ENCODE measurements at places on chromosomes 16 and 17. TPM values are rescaled to one million over a fixed set of nuclear protein-coding genes. Genes with fewer than 3 reads are reported as not detected.

GRCh38 chr16:89506113-89506504 is 2.1 kb upstream of the SPG7 start:
- no peak overlapping the region for H3K27ac ChIP-seq
- DNase-seq, result no peak
- H3K27me3 ChIP-seq, result no peaks in the 10 kb centered on the region
- H3K4me1 ChIP-seq, result no peaks in the 10 kb centered on the region
- peaks cover 7% of the 10 kb centered on the region for H3K36me3 ChIP-seq
- no peak overlapping the region for H3K4me3 ChIP-seq

- no peak overlapping the region for H3K27ac ChIP-seq
- no peaks in the 10 kb centered on the region for H3K4me1 ChIP-seq
- H3K4me3 ChIP-seq, result no peak overlapping the region
- no peaks in the 10 kb centered on the region for H3K27me3 ChIP-seq
- H3K36me3 ChIP-seq, result no peaks in the 10 kb centered on the region
- no peak for DNase-seq
Measured at GRCh38 chr16:74743045-74743667, 31.5 kb downstream of the FA2H start.

DNA sequence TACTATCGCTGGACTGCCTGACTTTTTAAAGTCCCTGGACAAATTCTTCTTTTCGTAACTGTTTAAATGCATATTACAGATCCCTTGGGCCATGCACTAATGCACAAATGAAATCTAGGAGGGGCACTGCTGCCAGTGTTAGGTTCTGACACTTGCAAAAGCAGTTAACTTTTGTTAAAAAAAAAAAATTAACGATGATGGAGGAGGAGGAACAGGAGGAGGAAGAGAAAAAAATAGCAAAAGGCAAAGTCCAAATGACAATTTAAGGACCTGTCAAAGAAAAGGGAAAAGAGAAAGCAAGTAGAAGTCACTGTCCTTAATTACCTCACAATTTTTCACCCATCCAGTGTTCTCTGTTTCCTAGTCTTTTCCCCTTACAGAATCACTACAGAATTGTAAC is 97.8 kb upstream of the CORO6 start:
- H3K4me1 ChIP-seq, result peaks cover 24% of the 10 kb centered on the region
- no peaks in the 10 kb centered on the region for H3K27me3 ChIP-seq
- no peaks in the 10 kb centered on the region for H3K36me3 ChIP-seq
- DNase-seq, result no peak
- no peak overlapping the region for H3K4me3 ChIP-seq

DNA sequence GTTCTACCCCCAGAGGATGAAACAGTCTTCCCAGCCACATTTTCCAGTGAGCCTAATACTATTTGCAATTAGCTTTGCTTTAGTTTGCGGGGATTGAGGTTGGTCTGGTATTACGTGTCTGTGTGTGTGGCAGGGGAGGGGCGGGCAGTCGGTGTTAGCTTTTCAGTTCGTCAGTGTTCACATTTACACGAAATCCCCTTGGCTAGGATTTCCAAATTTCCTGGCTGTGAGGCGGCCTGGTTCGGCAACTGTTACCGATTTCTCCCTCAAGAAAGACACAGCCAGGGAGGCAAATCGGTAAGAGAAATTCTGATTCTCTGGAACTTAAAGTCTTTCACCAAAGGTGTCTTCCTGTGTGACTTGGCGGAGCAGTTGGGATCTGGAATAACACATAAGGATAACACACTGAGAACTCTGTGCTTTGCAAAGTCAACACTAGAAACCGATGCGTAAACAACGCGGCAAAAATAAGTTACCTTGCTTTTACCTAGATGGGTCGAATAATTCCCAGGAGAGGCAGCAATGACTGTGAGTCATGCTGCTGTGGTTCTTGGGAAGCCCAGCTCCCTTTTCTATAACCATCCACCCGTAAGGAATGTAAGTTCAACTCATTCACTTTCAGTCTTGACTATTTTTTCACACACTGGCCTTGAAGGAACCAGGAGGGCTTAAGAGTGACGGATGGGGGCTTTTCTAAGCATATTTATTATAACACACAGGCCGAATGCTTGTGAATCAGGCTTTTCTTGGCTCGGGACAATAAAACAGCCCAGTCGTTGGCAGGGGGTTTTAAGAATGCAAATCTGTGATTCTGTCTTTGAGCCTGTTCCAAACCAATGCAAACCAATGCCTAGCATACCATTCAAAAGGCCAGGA is 24.2 kb downstream of the GPRC5B start:
- no peak overlapping the region for H3K4me3 ChIP-seq
- no peaks in the 10 kb centered on the region for H3K36me3 ChIP-seq
- no peaks in the 10 kb centered on the region for H3K27me3 ChIP-seq
- H3K4me1 ChIP-seq, result no peaks in the 10 kb centered on the region
- no peak overlapping the region for H3K27ac ChIP-seq

DNA sequence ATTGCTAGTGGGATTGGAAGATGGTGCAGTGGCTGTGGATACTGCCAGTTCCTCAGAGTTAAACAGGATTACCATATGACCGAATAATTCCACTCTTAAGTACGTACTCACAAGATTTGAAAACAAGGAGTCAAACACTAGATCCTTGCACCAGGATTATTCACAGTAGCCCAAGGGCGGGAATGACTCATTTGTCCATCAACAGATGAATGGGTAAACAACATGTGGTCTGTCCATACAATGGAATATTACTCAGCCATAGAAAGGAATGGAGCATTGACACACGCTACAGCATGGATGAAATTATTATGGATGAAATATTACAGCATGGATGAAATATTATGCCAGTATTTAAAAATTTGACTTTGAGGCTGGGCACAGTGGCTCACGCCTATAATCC is 9.1 kb upstream of the MAPK8IP3 start:
- H3K36me3 ChIP-seq, result peaks cover 53% of the 10 kb centered on the region
- no peaks in the 10 kb centered on the region for H3K27me3 ChIP-seq
- DNase-seq, result no peak
- no peaks in the 10 kb centered on the region for H3K4me1 ChIP-seq
- no peak overlapping the region for H3K27ac ChIP-seq
- H3K4me3 ChIP-seq, result no peak overlapping the region

DNA sequence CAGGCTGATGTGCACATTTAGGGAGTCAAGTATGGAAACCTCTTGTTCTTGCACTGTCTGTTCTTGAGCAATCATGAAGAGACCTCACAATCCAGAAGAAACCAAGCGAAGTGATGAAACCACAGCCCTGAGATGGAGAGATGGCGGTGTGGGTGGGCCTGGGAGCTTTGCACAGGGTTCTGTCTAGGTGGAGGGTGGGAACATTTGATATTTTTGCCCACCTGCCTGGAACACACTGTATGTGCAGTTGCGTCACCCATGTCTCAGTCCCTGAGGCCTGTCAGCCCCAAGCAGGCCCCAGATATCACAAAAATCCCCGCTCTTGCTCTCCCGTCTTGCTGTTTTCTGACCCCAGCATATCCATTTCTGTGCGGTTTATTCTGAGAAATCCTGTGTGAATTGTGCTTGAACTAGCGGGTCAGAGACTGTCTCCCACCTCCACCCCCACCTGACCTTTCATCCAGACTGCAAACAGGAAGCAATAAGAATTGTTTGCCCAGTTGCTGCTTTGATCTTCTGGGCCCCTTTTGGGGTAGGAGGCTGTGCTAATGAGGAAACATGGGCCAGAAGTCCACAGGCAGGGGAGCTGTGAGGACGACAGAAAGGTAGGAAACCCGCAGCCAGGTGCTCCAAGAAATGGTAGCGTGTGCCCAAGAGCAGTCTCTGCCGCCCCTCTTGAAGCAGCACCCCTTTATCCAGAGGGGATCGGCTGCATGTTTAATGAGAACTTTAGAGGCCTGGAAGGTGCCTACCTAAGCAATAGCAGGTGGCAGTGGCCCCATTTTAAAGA is 183.8 kb downstream of the CCDC182 start:
- DNase-seq, result no peak
- H3K27ac ChIP-seq, result no peak overlapping the region
- peaks cover 9% of the 10 kb centered on the region for H3K4me1 ChIP-seq
- no peak overlapping the region for H3K4me3 ChIP-seq

DNA sequence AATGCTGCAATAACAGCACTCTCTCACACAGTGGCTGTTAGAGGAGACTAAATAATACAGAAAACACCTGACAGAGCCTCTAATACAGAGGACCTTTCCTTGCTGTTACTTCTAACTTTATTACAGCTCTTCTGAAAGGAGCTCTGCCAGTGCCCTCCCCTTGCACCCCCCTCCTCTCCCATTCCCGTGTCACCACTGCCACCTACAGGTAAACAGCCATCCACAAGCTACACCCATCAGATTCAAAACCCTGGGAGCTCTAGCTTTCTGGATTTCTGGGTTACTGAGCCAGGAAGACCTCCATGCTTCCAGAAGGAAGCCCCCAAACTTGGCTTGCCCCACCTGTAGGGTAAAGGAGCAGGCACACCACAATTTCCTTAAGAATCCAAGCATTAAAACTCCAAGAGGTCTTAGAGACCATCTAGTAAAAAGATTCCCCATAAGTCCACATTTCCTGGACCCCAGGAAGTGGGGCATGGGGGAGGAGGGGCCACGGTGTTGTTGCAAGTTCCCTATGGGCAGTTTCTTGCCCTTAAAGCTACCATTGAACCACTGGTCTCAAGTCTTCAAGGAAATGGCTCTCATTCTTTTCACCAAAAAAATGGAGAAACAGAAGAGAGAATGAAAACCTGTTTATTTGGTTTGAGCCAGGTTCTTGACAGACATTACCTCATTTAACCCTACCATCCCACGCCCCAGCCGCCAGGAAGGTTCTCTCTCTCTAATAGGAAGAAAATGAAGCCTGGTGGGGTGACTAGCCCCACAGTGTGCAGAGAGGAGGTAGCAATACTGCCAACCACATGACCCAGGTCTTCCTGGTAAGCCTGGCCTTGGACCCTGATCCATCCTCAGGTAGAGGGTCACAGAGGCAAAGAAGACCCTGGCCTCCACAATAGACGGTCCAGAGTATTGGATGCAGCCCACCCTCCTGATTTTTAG is 52.8 kb downstream of the TOM1L2 start:
- H3K4me3 ChIP-seq, result no peak overlapping the region
- no peaks in the 10 kb centered on the region for H3K36me3 ChIP-seq
- peak; percentile 79 for DNase-seq
- H3K27ac ChIP-seq, result no peak overlapping the region
- H3K27me3 ChIP-seq, result peaks cover 4% of the 10 kb centered on the region

DNA sequence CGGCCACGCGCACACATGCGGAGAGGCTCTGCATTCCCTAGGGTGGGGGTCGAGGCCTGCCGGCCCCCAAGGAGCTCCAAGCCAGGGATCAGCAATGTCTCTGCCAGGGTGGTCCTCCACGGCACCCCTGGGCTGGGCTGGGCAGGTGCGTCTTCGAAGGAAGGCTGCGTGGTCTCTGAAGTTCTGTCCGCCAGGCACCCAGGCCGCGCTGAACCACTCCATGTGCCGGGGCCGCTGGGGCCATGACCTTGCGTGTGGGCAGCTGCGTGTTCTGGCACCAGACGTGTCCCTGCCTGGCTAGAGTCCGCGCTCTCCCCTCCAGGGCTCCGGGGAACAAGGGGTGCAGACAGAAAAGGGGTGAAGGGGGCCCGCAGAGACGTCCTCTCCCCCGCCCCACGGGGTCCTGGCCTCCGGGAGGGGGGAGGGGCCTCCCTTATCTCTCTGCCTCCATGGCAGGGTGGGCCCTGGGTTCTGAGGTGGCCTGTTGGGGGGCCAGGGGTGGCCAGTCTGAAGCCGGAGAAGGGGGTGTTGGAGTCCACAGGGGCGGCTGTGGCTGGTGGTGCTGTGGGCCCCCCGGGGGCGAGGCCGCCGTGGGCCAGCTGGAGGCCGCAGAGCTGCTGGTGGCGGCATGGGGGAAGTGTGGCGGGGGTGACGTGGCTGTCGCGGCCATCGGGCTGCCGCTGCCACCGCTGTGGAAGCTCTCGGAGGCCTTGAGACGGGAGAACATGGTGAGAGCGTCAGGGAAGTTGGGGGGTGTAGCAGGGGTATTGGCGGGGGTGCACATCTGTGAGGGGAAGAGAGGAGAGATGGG is 5.3 kb downstream of the UBALD1 start:
- no peak overlapping the region for H3K4me3 ChIP-seq
- H3K27me3 ChIP-seq, result no peaks in the 10 kb centered on the region
- H3K4me1 ChIP-seq, result no peaks in the 10 kb centered on the region

DNA sequence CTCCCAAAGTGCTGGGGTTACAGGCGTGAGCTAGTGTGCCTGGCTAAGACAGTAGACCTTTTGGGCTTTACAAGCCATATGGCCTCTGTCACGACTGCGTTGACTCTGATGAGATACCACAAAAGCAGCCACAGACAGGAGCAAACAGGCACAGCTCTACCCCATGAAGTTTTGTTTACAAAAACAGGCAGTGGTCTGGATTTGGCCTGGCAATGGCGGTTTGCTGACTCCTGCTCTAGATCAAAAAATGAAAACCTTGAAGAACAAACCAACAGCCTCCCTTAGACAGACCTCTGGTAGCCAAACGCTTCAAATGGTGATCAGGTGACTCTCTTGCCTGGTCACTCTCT is 20.7 kb downstream of the SLC43A2 start:
- H3K4me1 ChIP-seq, result peaks cover 3% of the 10 kb centered on the region
- H3K27ac ChIP-seq, result no peak overlapping the region
- no peak overlapping the region for H3K4me3 ChIP-seq
- no peaks in the 10 kb centered on the region for H3K27me3 ChIP-seq
- DNase-seq, result no peak

DNA sequence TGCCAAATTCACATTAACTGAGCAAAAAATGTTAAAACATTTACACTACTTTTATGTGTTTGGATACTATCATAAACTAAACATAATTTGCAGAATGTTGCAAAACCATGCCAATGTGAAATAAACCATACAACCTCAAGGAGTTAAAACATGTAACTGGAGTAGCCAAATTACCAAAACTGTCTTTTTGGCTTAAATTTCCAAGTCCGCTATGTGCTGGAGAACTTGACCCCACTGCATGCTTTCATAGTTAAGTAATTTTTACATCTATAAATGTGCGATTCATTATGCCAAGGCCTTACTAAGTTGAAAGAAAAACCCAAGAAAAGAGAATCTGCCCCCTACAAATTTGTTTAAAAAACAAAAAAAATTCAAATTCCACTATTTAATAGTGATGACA is 28.2 kb downstream of the BRD7 start:
- peaks cover 29% of the 10 kb centered on the region for H3K36me3 ChIP-seq
- H3K27ac ChIP-seq, result no peak overlapping the region
- no peak overlapping the region for H3K4me3 ChIP-seq
- no peaks in the 10 kb centered on the region for H3K4me1 ChIP-seq

DNA sequence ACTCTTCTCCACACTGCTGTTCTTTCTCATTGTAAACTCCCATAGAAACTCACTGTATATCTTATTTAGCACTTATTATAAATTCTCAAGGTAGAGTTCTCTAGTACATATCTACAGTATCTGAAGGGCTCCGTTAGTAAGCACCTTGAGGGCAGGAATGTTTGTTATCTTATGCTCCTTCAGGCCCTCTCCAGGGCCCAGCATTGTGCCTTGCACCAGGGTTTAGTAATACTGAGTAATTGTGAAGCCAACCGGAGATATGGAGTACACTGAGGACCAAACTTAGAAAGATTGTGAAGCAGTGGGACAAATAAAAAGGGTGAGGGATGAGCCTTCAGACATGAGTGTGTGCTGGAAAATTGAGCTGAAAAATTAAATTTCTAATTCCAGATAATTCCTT is 26.4 kb downstream of the RNF43 start:
- no peak for DNase-seq
- H3K27ac ChIP-seq, result peak overlapping the region; percentile 64
- no peaks in the 10 kb centered on the region for H3K36me3 ChIP-seq
- H3K4me1 ChIP-seq, result peaks cover 38% of the 10 kb centered on the region

SGCA gene
- total RNA-seq, result 57.5 TPM

CUEDC1 gene
- total RNA-seq, result 14.8 TPM

CTRB1 gene
- total RNA-seq, result not detected

Measured in cardiac muscle cell (in vitro differentiated cells and primary cell).